ENCODE measurements at places on chromosomes 11 and 22. TPM values are rescaled to one million over a fixed set of nuclear protein-coding genes. Genes with fewer than 3 reads are reported as not detected.
A peak's percentile ranks its signal among the peaks of the same experiment; 100 is the strongest.

DNA sequence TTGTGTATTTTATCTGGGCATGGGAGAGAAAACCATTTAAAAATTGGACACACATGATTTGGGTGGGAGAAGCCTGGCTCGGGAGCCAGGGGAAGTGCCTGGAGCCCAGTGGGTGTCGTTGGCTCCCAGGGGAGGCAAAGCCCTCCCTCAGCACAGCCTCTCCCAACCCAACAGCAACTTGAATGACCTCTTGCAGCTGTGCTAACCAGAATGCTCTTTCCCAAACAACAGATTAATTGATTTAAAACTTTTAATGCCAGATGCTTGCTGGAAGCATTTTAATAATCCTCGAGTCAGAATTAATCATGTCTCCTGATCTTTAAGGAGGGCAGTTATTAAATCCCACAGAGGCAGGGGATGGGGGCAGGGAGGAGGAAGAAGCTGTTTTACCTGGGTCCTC is 401.6 kb downstream of the BUD13 start:
- no peak for DNase-seq

- no peak for DNase-seq
Observed at GRCh38 chr22:45638197-45638596, 33.4 kb upstream of the ATXN10 start.

DNA sequence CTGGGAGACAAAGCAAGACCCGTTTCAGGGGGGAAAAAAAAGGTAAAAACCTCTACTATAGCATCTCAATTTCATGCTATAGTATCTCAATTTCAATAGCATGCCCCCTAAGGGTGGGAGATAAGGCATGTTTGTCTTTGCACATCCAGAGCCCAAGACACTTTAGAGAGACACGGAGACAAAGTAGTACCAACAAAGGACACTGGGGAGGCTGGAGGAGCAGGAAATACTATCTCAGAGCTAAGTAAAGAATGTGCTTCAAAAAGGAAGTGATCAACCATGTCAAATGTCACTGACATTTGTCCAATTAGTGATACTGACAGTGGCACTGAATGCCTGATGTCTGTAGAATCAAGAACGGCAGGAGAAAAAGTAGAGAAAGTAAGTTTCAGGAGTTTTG is 68.6 kb downstream of the RRAS2 start:
- no peak for DNase-seq

DNA sequence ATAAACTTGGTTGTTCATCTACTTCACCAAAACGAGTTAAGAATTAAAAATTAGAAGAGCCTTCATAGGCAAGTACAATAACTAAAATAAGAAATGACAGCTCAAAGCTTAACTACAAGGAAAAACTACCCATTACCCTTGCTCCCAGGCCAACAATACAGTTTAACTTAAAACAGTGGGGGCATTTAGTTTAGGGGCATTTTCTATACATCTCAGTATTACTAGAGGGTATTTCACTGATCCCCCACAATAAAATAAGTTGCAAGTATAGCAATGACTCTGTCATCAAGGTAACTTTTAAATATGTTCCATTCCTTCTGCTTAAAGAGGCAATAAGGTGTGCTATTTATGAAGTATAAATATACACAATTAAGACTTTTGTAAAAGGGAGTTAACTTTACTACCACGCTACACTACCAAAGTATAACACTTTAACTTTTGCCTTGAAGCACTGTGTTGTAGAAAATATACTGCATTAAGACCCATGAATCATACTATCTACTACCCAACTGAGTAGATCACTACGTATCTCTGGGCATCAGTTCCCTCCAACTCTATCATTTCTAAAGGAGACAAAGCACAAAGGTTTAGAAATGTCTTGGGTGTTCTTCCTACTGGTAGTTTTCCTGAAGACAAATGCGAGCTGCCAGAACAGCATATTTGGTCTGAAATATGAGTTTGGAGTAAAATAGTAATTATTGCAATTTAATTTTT is 29.8 kb downstream of the CHORDC1 start:
- no peak for DNase-seq

DNA sequence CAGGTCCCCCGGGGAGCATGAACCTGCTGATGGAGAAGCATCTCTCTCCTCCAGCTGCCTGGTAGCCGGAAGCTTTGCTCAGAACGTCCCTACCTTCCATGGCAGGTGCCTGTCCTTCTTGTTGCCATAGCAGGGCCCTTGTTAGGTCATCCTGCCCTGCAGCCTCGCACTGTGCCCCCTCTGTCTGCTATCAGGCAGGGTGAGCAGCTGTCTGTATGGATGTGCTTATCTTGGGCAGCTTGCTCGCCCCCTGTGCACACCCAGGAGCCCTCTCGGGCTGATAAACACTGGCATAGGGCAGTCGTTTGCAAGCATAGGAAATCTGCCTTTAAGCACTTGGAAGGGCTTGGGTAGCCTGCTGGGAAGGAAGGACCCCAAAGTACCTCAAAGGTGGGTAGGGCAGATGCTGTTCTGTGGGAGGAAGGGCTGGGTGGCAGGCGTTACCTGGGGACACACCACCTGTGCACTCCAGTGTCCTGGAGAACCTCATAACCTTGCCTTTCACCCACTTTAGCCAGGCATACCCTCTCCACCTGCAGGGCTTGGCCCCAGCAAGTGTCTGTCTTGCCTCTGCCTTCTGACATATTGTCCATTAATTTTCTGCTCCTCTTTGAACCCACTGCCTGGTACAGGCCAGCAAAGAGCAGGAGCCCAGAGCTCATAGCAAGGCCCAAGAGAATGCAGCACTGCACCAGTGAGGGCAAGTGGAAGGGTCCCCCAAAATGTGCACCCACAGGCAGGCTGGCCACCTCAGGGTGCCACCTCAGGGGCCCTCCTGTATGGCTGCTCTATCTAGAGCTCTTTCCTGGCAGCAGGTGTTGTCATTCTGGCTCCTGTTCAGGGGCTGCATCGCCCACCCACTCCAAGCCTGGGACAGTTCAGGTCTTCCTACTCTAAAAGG is 8.0 kb upstream of the COMT start:
- DNase-seq, result no peak

DNA sequence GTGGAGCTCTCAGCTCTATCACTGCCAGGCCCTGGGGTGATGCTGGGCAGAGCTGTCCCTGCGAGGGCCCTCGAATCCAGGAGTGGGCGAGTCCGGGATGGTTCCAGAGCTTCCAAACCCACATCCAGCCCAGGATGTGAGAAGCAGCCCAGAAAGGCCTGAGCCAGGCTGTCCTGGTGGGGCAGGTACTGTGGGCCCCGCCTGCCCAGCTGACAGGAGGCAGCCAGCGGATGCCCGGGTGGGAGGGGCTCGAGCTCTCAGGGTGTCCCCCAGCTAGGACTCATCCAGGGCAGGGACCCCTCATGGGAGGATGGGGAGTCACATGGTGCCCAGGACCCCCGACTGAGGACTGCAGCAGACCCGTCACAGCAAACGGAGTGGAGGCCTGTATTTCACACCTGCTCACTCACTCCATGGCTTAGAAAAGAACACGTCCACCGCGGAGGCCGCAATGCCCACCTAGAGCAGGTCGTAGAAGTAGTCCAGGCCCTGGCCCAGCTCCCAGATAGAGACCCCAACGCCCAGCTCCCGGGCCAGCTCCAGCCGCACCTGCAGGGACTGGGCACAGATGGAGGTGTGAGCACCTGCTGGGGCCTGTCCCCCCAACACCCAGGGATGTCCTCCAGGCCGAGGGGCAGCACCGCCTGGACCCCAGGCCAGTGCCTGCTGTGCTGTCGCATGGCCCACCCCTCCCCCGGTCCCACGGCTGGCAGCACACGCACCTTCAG is 26.9 kb downstream of the TSPAN4 start:
- no peak for DNase-seq

- no peak for DNase-seq
Observed at GRCh38 chr22:30265131-30265720, 1.4 kb downstream of the OSM start.

- peak; percentile 83 for DNase-seq
Observed at GRCh38 chr11:96155627-96156378, 187.2 kb downstream of the MAML2 start.

- DNase-seq, result peak; percentile 61
Observed at GRCh38 chr11:58576887-58577471, 1.3 kb upstream of the LPXN start.

DNA sequence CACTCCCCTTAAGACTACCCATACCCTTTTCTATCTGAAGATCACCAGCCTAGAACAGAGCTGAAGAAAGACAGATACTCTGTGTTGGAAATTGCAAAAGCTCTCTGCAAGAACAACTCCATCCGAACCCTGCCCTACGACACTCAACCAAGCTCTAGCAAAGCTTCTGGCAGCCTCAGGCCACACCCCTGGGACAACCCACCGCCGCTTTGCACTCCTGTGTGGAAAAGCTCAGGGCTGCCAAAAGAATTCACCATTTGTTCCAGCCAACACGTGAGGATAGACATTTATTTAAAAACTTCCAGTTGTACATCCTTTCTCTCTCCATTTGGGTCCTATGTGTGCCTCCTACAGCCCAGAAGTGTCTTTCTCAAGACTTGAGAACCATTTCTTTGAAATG is 62.4 kb upstream of the CD5 start:
- DNase-seq, result no peak

GRCh38 chr22:20254975-20255946 is 12.9 kb downstream of the RTN4R start:
- DNase-seq, result no peak

GRCh38 chr11:110782616-110783015 is 70.4 kb upstream of the ARHGAP20 start:
- DNase-seq, result no peak

- no peak for DNase-seq
Observed at GRCh38 chr11:113279591-113279990, 34.8 kb upstream of the TTC12 start.

GRCh38 chr11:69861901-69862300 is 42.7 kb upstream of the FGF3 start:
- DNase-seq, result no peak

- DNase-seq, result no peak
Observed at GRCh38 chr11:66366844-66367477, 4.6 kb downstream of the SLC29A2 start.

DNA sequence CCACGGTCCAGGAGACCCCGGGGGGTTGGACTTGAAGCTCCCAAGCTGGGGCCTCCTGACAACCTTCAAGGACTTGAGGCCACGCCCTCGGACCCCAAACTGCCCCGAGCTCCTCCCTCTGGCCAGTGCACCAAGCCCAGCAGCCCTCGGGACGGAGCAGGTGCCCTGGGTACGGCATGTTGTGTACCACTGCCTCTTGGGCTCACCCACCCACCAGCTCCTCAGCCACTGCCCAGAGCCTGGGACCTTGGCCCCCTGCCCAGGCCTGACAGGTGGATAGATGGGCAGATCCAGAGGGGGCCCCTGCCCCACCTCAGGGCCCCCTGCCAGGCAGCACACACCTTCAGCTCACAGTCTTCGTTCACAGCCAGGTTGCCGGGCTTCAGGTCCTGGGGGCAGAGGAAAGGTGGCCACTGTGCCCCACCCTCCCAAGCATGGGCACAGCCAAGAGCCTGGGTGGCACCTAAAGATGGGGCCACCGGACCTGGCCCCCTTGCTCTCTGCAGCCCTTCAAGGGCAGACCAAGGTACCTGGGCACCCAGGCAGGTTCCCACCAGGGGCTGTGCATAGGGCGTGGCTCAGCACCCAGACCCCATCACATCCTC is 5.1 kb downstream of the MAPK12 start:
- DNase-seq, result no peak

DNA sequence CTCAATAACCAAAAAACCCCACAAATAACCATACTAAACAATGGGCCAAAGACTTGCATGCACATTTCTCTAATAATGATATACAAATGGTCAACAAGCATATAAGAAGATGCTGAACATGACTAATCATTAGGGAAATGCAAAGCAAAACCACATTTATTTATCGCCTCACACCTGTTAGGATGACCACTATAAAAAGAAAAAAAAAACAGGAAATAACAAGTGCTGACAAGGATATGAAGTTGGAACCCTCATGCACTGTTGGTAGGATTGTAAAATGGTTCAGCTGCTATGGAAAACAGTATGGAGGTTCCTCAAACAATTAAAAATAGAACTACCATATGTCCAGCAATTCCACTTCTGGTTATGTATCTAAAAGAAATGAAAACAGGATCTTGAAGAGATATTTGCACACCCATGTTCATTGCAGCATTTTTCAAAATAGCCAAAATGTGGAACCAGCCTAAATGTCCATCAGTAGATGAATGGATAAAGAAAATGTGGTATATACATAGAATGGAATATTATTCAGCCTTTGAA is 66.2 kb downstream of the AMBRA1 start:
- no peak for DNase-seq

DNA sequence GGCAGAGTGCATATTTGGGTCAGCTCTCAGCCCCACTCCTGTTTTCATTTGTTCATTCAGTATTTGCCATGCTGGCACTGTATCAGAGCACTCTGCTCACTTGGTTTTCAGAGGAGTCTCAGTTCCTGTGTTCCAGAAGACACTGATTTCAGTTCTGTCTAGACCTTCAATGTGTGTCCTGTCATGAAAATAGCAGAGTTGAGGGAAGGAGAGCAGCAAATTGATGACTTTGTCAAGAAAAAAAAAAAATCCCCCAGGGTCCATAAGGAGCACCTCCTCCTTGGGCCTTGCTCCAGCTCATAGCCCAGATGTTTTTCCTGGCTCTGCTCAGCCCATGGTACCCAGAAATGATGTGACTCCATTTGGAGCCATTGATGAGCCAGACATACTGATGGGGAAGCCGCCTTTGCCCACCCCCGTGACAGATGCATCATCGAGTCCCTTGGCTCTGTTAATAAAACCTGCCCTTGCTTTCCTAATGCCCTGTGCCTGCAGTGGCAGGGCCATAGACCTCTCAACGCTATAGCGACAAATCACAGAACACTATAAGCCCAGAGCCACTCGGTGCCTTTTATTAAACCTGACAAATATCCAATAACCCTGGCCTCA is 107.0 kb downstream of the PKNOX2 start:
- no peak for DNase-seq

- DNase-seq, result no peak
Observed at GRCh38 chr11:129658526-129658867, 157.2 kb upstream of the TMEM45B start.

- DNase-seq, result no peak
Observed at GRCh38 chr11:112539741-112540140, 279.1 kb upstream of the PLET1 start.

DNA sequence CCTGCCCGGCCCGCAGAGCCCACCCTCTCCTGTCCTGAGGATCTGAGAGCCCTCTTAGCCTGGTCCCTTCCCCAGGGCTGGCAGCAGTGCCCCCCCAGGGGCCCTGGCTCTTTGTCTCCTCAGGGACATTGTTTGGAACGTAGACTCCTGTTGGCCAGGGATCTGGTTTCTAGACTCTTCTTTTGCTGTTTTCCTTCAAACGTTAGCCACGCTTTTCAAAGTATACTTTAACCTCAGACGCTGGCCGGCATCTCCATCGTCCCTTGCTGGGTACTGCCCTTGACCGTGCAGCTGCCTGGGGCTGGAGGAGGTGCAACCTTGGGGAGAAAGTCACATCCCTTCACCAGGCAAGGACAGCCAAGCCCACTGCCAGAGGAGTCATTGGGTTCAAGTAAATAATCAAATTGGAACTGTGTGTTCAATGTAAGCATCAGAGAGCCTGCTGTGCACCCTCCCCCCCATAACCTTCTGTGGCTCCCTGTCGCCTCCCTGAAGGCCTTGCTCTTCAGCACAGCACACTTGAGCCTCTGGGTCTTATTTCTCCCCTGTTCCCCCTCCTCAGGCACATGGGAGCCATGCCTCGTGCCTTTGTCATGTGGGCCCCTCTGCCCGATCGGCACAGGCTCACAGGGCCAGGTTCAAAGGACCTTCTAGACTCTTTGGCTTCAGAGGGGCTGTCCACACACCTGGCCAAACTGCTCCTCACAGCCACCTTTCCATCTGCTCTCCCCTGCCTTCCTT is 21.8 kb upstream of the WNT7B start:
- no peak for DNase-seq

CABP4 gene
- 1.6 TPM for total RNA-seq

UBASH3B gene
- total RNA-seq, result 31.6 TPM

OR8D2 gene
- not detected for total RNA-seq

RPLP2 gene
- total RNA-seq, result 318 TPM

LINC01488 gene
- total RNA-seq, result not detected

FSHB gene
- not detected for total RNA-seq

CNGA4 gene
- not detected for total RNA-seq

All from Caki2 (cell line).